ENCODE measurements at places on chromosomes 1 and 21.
A peak's percentile ranks its signal among the peaks of the same experiment; 100 is the strongest.

GRCh38 chr1:110647254-110647891 is 27.4 kb downstream of the KCNA3 start:
- no peak for DNase-seq

DNA sequence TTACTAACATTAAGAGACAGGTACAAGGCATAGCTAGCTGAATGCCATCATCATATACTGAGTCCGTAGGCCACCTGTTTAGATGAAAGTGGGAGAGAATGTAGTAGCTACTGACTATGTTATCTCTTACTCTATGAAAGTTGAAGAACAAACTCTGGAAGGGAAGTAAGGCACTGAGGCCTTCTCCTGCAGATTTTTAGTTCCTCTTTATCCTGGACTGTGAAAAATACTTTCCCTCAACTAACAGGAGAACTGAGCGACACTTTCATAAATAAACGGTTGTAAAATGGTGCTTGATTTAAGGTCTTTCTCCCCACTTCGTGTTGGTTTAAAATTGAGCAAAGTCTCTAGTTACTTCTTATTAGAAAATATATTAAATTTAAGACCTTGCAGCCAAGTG is 101.9 kb downstream of the FNBP1L start:
- no peak for DNase-seq

- DNase-seq = no peak
Measured at GRCh38 chr1:7646164-7646563, 124.9 kb upstream of the VAMP3 start.

GRCh38 chr1:91591175-91591974 is 90.7 kb downstream of the CDC7 start:
- DNase-seq = no peak

DNA sequence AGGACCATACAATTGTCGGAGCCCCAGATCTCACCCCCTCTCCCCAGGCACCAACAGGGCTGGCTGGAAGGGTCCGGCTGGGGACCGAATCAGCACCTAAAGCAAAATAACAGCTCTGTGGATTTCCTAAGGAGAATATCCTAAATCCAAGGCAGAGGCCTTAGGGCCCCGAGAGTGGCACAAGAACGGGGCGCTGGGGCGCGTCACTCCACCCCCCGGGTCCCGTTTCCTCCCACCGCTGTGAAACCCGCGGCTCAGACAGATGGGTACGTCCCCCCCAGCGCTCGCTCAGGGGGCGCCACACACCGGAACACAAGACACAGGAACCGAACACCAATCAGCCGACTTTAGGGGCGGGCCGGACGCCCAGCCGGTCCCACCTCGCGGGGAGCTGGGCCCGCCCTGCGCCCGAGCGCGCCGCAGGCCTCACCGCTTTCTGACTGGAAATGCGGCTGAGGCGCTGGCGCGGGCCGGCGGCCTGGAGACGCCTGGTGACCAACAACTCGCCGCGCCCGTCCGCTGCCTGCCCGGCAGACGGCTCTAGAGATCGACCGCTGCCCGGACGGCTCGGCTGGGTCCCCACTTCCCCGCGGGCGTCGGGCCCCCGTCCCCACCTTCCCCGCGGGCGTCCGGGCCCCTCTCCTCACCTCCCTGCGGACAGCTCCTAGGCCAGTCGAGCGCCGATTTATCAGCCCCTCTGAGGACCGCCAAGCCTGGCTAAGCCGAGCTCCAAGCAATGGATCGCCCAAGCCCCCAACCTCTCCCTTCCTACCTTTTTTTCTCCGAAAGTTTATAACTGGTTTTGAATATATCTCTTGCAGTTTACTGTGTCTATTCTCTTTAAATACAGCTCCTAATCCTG is at the start of gene HFM1:
Gene HFM1, minus strand, starts transcription at position 687 of the 862 bp plus-strand sequence. CDS start 3,755 bp downstream, outside the sequence.
- peak; percentile 67 for DNase-seq

- no peak for DNase-seq
Measured at GRCh38 chr1:92754000-92754718, 30.7 kb downstream of the EVI5 start.

DNA sequence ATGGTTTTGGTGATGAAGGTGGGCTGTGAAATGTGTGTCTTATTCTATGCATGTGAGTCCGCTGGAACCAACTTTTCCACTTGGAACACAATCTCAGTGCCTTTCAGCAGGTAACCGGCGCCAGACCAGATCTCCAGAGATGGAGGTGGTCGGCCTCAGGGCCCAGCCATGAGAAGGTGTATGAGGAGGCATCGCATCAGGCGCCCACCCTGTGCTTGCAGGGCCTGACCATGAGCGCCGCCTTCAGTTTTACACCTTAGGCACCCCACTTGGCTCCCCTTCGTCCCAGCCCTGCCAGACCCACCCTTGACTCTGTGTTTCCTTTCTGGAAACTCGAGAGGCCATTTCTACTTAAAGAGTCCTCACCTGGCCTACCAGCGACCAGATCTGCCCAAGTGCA is 48.6 kb upstream of the ATF3 start:
- DNase-seq = no peak

GRCh38 chr1:111219557-111220286 is 7.8 kb upstream of the CHI3L2 start:
- no peak for DNase-seq

- DNase-seq = no peak
Measured at GRCh38 chr21:30042443-30042842, 102.6 kb upstream of the GRIK1 start.

DNA sequence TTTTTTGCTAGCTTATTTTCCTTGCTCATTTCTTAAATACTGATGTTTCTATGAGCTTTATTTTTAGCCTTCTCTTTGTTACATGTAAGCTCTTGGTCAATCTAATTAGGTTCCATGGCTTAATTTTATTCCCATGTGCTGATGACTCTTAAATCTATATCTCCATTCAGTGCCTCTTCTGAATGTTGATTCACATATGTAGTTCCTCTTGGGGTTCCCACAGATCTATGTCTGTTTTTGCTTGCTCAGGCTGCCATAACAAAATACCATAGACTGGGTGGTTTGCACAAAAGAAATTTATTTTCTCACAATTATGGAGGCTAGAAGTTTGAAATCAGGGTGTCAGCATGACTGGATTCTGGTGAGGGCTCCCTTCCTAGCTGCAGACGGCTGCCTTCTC is 58.3 kb upstream of the PLA2G4A start:
- DNase-seq = no peak

GRCh38 chr1:94863919-94864318 is 43.8 kb downstream of the SLC44A3 start:
- DNase-seq = no peak

- no peak for DNase-seq
Measured at GRCh38 chr1:29785137-29785527, 548.8 kb downstream of the PTPRU start.

- DNase-seq = no peak
Measured at GRCh38 chr1:59639266-59639665, 175.5 kb upstream of the HOOK1 start.

DNA sequence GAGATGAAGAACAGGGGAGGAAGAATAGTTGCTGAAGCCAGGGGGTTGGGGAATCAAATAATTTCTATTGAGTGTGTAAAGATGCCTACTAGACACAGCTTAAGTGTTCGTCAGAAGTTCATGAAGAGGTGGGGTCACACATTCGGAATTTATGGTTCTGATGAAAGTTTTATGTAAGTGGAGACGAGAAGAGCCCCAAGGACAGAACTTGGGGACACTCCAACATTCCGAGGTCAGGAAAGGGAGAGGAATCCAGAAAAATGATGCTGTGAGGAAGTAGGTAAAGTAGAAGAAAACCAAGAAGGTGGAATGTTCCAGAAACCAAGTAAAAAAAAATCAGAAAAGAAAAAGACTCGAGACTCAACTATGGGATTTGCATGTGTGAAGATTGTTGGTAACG is 272.5 kb downstream of the SIPA1L2 start:
- DNase-seq = no peak

Measured in NCI-H1417 treated with DMSO at 0.1 percent for 48 hours (cell line).